ENCODE measurements at places on chromosomes 2 and 18. TPM values are rescaled to one million over a fixed set of nuclear protein-coding genes. Genes with fewer than 3 reads are reported as not detected.

GPR17 gene
- total RNA-seq, result 0.18 TPM

GPR45 gene
- not detected for total RNA-seq

NT5C1B gene
- not detected for total RNA-seq

DSC1 gene
- 0.47 TPM for total RNA-seq

RFTN2 gene
- total RNA-seq, result 12.9 TPM

FN1 gene
- 699 TPM for total RNA-seq

SERPINB5 gene
- total RNA-seq, result 0.29 TPM

ASB18 gene
- total RNA-seq, result 2.0 TPM

CAPN14 gene
- 0.12 TPM for total RNA-seq

MARCHF4 gene
- 0.06 TPM for total RNA-seq

NEU4 gene
- 0.99 TPM for total RNA-seq

KIF1A gene
- 10.5 TPM for total RNA-seq

SNED1 gene
- total RNA-seq, result 35.0 TPM

PPM1B gene
- total RNA-seq, result 69.2 TPM

LRRC30 gene
- 6.4 TPM for total RNA-seq

CD302 gene
- 19.2 TPM for total RNA-seq

MOCOS gene
- total RNA-seq, result 0.53 TPM

PSMA8 gene
- not detected for total RNA-seq

MRPL44 gene
- total RNA-seq, result 33.5 TPM

CTNNA2 gene
- total RNA-seq, result 2.3 TPM

ZC3H8 gene
- total RNA-seq, result 15.4 TPM

CD226 gene
- 2.9 TPM for total RNA-seq

FOXD4L1 gene
- 0.12 TPM for total RNA-seq

HJURP gene
- total RNA-seq, result 13.3 TPM

SPEG gene
- 39.6 TPM for total RNA-seq

GPR75 gene
- 1.6 TPM for total RNA-seq

FAHD2B gene
- total RNA-seq, result 12.6 TPM

TFCP2L1 gene
- total RNA-seq, result 68.4 TPM

SLC19A3 gene
- 15.9 TPM for total RNA-seq

HOXD4 gene
- total RNA-seq, result 48.2 TPM

UGT1A3 gene
- not detected for total RNA-seq

CRYGD gene
- total RNA-seq, result not detected

CCDC138 gene
- 9.3 TPM for total RNA-seq

GRP gene
- total RNA-seq, result 2.3 TPM

GCG gene
- total RNA-seq, result not detected

SLC23A3 gene
- total RNA-seq, result 6.9 TPM

NRBP1 gene
- total RNA-seq, result 82.8 TPM

ANKRD30B gene
- not detected for total RNA-seq

ZDBF2 gene
- total RNA-seq, result 16.9 TPM

ALLC gene
- total RNA-seq, result not detected

CCDC195 gene
- not detected for total RNA-seq

STPG4 gene
- total RNA-seq, result not detected

GREB1L gene
- 9.3 TPM for total RNA-seq

POTEJ gene
- 0.12 TPM for total RNA-seq

CRYGC gene
- not detected for total RNA-seq

EFR3B gene
- 7.8 TPM for total RNA-seq

HSPD1 gene
- total RNA-seq, result 343 TPM

RAB6C gene
- total RNA-seq, result 0.23 TPM

TRIP12 gene
- total RNA-seq, result 211 TPM

DCDC2C gene
- total RNA-seq, result 0.93 TPM

PLA2R1 gene
- total RNA-seq, result 54.5 TPM

Data from metanephros (tissue), 2 donors.